ENCODE measurements at places on chromosomes 6 and 20. TPM values are rescaled to one million over a fixed set of nuclear protein-coding genes. Genes with fewer than 3 reads are reported as not detected.
A peak's percentile ranks its signal among the peaks of the same experiment; 100 is the strongest.

The CGA gene
- total RNA-seq, result not detected

The ITCH gene
- total RNA-seq, result 49.4 TPM

The WFDC5 gene
- not detected for total RNA-seq

The BAG2 gene
- 0.90 TPM for total RNA-seq

The LTB gene
- 6.4 TPM for total RNA-seq

The SPATS1 gene
- not detected for total RNA-seq

The FAM83B gene
- not detected for total RNA-seq

The LY86 gene
- total RNA-seq, result not detected

The SLC24A3 gene
- under 0.01 TPM for total RNA-seq

The NOTCH4 gene
- total RNA-seq, result 13.3 TPM

The SNPH gene
- total RNA-seq, result 1.8 TPM

The MROH8 gene
- 1.6 TPM for total RNA-seq

The PLCB1 gene
- 13.1 TPM for total RNA-seq

The HSPA12B gene
- total RNA-seq, result 10.2 TPM

The GCNT2 gene
- total RNA-seq, result 57.8 TPM

The SLCO4A1 gene
- 0.90 TPM for total RNA-seq

DNA sequence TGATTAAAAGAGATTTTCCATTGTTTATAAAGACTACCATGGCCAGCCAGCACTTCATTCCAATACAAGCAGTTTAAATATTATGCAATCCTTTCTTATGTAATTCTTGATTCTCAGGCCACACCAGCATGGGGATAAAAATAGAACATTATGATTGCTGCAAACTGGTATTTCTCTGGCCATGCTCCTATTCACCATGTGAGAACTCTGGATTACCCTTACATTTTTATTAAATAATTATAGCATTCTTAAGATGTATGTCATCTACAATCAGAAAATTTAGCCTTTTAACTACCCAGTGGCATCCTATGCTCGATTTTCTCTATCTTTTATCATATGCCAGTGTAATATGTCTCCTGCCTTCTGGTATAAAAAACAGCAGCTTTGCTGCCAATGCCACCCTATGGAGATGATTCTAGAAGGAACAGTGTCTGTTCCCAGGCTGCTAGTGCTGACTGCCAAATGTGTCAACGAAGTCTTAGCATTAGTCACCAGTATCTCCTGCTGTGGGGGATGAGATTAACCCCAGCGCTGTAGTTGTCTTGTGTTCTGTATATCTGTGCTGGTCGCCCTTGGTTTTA, 501.4 kb downstream of the BCKDHB start:
- no peak for DNase-seq

GRCh38 chr6:12348530-12349511, 58.7 kb downstream of the EDN1 start:
- no peak for DNase-seq

GRCh38 chr20:12733811-12734210, 275.0 kb upstream of the SPTLC3 start:
- no peak for DNase-seq

GRCh38 chr20:41900201-41900691, 282.1 kb upstream of the CHD6 start:
- DNase-seq, result no peak

DNA sequence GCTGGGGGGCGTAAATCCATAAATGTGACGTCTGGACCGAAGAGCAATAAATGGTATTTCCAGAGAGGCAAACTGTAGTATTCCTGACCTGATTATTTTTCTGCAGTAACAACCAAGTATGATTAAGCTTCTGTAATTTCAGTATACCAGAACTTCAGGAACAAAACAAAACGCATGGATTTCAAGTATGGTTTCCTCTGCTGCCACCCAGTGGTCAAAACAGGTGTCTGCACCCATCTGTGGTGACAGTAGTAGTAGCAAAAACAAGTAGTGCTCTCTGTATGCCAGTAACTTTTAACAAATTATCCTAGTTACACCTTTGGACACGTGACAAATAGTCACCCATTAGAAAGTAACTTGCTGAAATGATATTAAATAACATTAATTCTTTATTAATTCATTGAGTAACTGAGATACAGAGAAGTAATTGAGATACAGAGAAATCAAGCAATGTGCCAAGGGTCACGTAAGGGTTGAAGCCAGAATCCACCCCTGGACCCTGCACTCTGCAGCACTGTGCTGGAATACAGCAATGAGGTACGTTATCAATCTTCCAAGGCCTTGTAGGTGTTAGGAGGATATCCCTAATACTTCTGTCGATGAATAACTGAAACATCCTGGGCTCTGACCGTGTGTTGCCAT, 7.9 kb downstream of the CALHM4 start:
- DNase-seq, result peak; percentile 47

DNA sequence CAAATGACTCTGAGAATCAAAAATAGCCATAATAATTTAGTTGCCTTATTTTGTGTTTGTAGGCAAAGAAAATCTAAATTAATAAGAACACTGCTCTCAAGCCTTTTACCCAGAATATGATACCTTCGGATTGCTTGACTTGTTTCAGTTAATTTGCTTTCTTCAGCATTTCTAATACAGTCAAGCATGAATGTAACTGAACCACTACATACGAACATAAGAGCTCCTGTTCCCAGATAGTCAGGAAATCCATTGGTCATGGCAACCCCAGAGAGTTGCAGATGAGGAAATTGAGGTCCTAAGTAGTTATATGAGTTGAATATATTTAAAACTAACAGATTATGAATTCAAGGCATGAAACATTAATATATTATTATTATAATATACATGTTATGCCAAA, 2.9 kb downstream of the FRK start:
- no peak for DNase-seq

DNA sequence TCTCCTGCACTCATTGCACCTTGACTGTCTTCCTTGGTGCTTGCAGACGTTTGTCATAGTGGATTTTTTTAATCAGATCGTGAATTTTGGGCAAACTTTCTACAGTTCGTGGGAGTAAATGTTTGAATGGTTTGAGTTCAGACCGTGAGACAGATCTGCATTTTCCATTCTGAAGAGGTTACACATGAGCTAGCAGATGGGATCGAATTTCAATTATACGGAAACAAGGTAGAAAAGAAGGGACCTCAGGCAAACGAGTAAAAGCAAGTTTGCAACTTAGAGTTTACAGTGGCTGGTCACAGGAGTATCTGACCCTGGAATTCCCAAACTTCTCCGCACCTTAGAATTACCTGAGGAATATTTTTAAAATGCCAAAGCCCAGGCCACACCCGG, 17.2 kb upstream of the NCR2 start:
- no peak for DNase-seq

DNA sequence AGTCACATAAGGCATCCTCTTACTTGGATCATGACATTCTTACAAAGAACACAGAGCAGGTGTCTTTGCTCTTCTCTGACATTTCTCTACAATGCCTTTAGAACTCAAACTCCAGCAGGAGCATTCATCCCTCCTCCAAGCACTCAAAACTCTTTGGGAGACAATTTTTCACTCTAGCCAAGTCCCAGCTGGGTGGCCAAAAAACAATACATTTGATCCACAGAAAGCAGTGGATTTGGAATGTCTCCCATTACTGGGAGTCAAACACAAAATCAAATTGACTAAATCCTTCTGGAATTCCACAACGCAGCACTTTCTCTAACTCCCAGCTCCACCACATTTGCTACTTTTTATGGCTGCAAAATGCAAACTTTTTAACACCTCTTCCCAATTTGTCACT, 108.6 kb upstream of the VGLL2 start:
- no peak for DNase-seq

- DNase-seq, result peak; percentile 40
Measured at GRCh38 chr20:23646106-23646873, 8.5 kb upstream of the CST3 start.

- DNase-seq, result no peak
Measured at GRCh38 chr20:57711311-57711712, 1.5 kb upstream of the PMEPA1 start.

- DNase-seq, result no peak
Measured at GRCh38 chr20:63027922-63028389, 21.2 kb upstream of the BHLHE23 start.

DNA sequence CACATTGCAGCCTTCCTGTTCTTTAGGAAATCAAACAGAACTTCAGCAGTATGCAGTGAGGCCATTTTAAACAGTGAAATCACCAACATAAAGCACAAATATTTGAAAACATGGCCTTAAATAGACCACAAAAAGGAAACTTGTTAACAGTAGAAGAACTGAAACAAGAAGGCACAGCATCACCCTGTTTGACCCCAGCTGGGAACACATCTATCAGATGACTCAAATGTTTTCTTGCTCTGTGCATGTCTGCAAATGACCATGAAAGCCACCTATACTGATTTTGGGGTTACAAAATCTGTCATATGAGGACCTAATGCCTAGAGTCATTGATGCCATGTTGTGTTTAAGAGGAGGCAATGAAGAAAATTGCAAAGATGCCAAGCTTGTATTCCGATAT, 123.8 kb upstream of the ADGRF1 start:
- no peak for DNase-seq

- no peak for DNase-seq
Measured at GRCh38 chr20:55095745-55096400, 620.5 kb downstream of the DOK5 start.

DNA sequence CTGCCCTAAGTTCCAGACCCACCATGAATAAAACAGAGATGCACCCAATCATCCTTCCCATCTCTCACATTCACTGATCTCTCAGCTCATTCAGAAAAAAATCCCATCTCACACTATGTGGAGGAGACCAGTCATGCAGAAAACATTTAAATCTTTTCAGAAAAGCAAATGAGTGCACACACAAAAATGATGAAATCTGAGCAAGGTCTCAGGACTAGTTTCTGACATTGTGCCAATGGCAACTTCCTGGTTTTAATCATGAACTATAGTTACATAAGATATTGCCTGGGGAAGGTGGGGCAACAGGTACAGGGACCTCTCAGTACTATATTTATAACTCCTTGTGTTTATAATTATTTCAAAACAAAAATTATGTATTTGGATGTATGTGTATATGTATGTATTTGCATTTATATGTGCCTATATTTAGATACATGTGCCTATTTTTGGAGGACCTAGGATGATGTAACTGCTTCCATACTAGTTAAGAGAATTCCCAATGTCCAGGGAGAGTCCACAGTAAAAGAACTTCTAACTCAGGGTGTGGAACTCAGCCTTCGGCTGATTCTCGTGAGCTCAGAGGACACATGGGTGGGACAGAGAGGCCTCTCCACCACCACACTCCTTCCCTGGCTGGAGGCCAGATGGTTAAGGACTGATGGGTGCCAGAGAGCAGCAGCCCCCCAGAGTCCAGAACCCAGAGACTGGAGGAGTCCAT, 71.7 kb upstream of the MAP3K4 start:
- DNase-seq, result no peak

- DNase-seq, result no peak
Measured at GRCh38 chr6:44733868-44734267, 346.4 kb downstream of the CDC5L start.

- DNase-seq, result no peak
Measured at GRCh38 chr6:104212977-104213668, 646.6 kb downstream of the HACE1 start.

DNA sequence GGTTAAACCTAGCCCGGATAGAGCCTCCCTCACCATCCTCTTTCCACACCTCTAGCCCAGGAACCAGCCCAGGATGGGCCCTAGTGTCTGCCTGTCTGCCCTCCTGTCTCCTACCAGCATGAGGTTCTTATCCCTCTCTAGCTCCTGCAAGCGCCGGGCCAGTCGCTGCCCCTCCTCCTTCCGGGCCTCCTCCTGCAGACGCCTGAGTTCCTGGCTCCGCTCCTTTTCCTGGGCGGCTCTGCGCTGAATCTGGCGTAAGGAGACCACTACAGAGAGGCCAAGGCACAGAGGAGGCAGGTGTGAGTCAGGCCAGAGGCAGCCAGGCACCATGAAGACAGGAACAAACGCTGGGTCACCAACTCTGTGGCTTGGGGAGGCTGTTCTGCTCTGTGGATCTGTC, 4.3 kb upstream of the PSORS1C2 start:
- DNase-seq, result no peak

GRCh38 chr6:143449714-143450452, 612 bp downstream of the ADAT2 start:
- peak; percentile 55 for DNase-seq

DNA sequence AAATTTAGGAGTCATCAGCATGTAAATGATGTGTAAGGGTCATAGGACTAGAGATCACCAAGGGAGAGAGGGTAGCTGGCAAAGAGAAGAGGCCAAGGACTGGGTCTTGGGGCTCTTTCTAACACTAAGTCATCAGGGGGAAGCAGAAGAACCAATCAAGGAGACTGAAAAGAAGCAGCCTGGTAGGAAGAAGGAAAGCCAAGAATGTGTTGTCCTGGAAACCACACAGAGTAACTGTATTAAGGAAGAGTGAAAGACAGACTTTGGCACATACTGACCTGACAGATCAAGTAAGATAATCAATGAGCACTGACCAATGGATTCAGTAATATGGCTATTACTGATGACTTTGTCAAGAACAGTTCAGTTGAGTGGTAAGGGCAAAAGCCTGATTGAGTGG, 42.3 kb upstream of the LAMA4 start:
- no peak for DNase-seq

DNA sequence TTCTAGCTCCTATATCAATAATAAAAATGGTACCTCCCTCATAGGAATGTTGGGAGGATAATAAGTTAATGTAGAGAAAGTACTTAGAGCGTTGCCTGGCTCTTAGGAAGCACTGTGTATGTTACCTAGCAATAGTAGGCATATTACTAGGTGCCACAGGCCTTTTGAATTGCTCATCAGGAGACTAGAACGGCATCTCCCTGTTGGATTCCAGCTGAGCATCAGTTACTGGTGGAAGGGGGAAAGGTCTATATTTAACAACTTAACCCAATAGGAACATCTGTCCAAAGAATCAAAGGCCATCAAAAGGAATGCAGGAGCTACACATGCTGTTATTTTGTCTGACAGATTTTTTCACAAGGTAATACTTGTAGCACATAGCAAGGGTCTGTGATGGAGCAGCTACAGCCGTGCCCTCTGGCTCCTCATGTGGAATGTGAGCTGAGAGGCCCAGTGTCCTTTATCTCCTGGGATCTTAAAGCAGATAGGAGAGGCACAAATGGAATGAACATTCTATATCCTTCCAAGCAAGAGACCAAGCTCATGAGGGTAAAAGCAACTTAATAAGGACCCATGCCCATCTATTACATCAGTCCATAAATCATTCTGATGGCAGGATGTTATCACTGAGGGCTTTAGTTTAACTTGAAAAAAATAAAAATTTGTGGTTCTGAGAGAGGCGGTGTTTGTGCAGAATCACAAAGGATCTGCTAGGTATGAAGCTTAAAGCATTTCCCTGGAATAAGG, 184.9 kb upstream of the LAMP5 start:
- DNase-seq, result no peak

- DNase-seq, result no peak
Measured at GRCh38 chr6:53741034-53741823, 53.6 kb upstream of the LRRC1 start.

DNA sequence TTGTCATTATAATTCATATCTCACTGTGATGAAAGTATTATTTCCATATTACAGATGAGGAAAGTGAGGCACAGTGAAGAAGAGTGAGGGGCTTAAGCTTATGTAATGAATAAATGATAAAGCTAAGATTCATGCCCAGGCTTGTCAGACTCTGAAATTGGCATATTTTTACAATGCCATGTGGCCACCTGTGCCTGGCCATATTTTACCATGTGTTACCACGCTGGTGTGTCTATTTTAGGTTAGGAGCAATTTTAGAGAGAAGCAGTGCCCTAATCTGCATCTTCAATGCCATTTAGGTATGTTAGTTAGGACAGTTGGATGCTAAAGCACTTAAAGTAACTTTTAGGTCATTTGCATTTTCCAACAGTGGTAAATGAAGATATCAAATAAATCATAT, 188.0 kb upstream of the FLRT3 start:
- DNase-seq, result no peak
